Suprapubic skin (tissue), 4 donors: ENCODE measurements at places on chromosomes 2 and 18. TPM values are rescaled to one million over a fixed set of nuclear protein-coding genes. Genes with fewer than 3 reads are reported as not detected.
A peak's percentile ranks its signal among the peaks of the same experiment; 100 is the strongest.

The C2orf78 gene
- total RNA-seq = not detected

GRCh38 chr2:172223601-172224054, 120.9 kb upstream of the DLX2 start:
- H3K27ac ChIP-seq = no peak overlapping the region
- H3K4me1 ChIP-seq = peaks cover 21% of the 10 kb centered on the region
- no peaks in the 10 kb centered on the region for H3K36me3 ChIP-seq
- DNase-seq = no peak

The GATA6 gene
- 2.3 TPM for total RNA-seq

The RNF152 gene
- total RNA-seq = 107 TPM

GRCh38 chr2:241931084-241931975, 61.8 kb downstream of the RTP5 start:
- no peaks in the 10 kb centered on the region for H3K27me3 ChIP-seq
- H3K36me3 ChIP-seq = no peaks in the 10 kb centered on the region
- no peak for DNase-seq

The GDF7 gene
- total RNA-seq = 2.0 TPM

DNA sequence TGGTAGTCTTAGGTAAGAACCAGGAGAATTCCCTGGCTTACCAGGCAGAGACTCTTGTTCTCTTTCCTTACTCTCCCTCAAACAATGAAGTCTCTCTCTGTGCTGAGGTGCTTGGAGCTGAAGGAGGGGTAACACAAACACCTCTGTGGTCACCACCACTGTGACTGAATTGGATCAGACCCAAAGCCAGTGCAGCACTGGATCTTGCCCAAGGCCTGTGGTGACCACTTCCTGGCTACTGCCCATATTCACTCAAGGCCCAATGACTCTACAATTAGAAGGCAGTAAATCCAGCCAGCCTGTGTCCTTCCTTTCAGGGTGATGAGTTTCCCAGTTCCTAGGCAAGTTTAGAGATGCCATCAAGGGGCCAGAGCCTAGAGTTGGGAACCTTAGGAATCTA, 706.8 kb downstream of the SLC4A3 start:
- DNase-seq = no peak
- H3K27me3 ChIP-seq = no peaks in the 10 kb centered on the region
- H3K36me3 ChIP-seq = no peaks in the 10 kb centered on the region
- no peaks in the 10 kb centered on the region for H3K4me1 ChIP-seq

DNA sequence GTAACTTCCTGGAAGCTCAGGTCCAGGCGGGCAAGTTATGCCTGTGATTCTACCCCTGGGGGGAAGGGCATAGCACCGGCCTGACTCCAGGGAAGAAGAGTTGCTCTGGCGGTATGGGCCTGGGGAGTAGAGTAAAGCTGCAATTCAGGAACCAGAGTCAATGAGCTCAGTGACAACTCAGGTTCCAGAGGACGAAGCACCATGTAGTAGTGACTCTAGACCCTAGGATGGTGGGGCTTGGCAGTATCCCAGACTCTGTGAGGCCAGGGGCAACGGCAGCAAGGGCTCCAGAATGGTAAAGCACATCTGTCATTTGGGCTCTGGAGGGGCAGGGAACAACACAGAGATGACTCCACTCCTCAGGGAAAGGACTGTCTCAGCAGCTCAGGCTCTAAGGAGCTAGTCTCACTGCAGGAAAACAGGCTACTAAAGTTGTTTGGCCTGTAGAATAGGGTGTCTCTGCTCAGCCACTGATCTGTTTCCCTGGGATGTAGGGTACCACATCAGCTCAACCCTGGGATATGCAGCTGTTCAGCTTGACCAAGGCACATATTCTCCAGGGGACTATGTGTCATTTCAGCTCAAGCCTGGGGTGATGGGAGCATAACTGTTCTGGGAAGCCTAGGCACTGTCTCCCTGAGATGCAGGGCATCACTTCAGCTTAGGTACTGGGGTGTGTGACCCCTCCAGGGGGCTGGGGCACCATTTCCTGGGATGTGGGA, 36.2 kb upstream of the RHOB start:
- H3K36me3 ChIP-seq = no peaks in the 10 kb centered on the region
- no peak overlapping the region for H3K27ac ChIP-seq
- no peaks in the 10 kb centered on the region for H3K27me3 ChIP-seq
- peak; percentile 44 for DNase-seq
- H3K4me1 ChIP-seq = peaks cover 4% of the 10 kb centered on the region

DNA sequence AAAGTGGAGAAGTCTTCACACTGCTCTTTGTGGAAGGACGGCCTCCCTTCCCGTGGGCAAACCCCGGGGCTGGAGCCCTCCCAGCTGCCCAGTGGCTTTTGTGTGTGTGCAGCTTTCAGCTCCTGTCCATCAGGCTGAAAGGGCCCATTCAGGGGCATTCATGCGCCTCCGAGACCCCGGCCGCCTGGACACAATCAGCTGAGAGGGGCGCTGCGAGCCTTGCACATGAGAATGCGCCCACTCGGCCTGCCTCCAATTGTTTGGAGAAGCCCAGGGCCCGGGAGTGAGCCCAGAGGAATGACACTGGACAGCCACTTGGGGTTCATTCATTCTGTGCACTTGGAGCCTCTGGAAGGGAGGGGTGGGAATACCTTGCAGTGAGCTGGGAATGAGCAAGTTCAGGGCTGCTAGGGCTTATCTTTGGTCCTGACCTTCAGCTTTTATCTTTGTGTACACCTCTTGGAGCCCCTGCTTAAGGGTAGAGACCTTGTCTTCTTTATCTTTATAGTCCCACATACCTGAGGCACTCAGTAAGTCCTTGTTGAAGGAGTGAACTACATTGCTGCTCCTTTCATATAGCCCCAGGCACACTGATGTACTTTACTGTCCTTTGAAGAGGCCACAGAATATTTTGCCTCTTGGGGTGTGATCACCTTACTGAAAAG, 56.5 kb downstream of the TCF7L1 start:
- H3K4me1 ChIP-seq = peaks cover 6% of the 10 kb centered on the region
- no peaks in the 10 kb centered on the region for H3K27me3 ChIP-seq
- no peak for DNase-seq
- H3K36me3 ChIP-seq = no peaks in the 10 kb centered on the region
- no peak overlapping the region for H3K4me3 ChIP-seq

DNA sequence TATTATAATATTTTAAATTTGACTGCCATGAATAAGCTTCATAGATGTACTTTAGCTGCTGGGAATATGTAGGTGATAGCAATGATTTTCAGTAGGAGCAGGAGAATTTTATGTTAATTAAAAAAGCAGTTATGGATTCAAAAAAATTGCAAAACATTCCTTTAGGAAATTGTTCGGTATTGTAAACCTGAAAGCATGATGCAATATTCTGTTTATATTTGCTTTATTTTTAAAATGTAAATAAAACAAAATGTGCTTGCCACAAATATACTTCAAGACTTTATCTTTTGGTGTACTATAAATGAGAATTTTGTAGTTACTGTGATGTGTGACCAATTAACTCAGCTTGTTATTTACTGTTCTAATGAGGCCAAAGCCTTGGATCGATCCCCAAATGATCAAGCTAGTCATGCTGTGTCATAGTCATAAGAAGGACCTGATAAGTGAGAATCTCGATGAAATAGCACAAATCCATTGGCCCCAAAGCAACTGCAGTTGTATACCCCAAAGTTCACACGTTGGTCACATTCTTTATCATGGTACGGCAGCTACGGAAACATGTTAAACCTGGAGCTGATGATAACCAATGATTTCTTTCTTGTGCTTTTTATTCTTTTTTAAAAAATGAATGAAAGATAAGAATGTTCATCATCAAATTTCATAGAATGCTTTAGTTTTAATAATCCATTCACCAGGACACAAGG, 23.6 kb upstream of the ATIC start:
- H3K36me3 ChIP-seq = no peaks in the 10 kb centered on the region
- no peaks in the 10 kb centered on the region for H3K27me3 ChIP-seq
- no peaks in the 10 kb centered on the region for H3K4me1 ChIP-seq
- no peak for DNase-seq
- no peak overlapping the region for H3K27ac ChIP-seq

DNA sequence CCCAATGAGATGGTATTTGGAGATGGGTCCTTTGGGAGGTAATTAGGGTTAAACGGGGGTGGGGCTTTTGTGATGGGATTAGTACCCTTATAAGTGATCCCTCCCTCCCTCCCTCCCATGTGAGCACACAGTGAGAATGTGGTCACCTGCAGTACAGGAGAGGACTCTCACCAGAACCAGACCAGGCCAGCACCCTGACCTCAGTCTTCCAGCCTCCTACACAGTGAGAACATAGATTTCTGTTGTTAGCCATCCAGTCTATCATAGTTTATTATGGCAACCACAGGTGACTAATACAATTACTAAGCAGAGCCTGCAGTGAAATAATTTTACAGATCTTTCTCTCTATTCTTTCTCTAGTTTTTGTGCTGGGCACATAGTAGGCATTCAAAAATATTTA, 137.7 kb upstream of the PKDCC start:
- H3K4me3 ChIP-seq = no peak overlapping the region
- no peak overlapping the region for H3K27ac ChIP-seq
- no peak for DNase-seq
- H3K36me3 ChIP-seq = no peaks in the 10 kb centered on the region
- H3K27me3 ChIP-seq = no peaks in the 10 kb centered on the region
- H3K4me1 ChIP-seq = peaks cover 17% of the 10 kb centered on the region
